Left kidney (tissue), 8 donors: ENCODE measurements at places on chromosomes 1 and 21.
A peak's percentile ranks its signal among the peaks of the same experiment; 100 is the strongest.

GRCh38 chr1:92784021-92784638 lies 778 bp downstream of the EVI5 start:
- peak; percentile 49 for DNase-seq

DNA sequence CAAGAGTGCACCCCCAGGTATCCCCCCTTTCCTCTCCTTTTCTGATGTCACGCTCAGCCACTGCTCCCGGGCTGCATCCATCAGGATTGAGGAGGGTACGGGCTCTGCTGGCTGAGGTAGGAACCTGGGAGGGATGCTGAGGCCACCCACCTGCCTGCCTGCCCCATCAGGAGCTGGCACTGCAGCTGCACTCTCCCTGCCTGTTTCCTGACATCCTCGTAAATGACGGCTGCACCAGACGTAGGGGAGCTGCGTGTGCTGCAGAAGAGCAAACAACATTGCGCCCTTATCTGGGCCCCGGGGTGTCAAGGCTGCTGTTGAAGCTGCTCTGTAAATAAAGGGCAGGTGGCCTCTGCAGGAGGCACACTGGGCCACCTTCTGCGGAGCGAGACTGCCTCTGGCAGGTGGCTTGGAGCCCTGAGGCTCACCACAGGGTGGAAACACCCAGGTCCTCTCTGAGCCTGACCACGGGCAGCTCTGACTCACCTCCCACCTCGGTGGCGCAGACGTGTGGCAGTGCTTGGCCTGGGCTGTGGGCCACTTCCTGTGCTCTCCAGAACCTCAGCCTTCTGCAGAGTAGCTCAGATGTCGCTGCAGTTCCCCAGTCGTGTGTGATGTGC lies 30.9 kb downstream of the SNAP47 start:
- DNase-seq = no peak

DNA sequence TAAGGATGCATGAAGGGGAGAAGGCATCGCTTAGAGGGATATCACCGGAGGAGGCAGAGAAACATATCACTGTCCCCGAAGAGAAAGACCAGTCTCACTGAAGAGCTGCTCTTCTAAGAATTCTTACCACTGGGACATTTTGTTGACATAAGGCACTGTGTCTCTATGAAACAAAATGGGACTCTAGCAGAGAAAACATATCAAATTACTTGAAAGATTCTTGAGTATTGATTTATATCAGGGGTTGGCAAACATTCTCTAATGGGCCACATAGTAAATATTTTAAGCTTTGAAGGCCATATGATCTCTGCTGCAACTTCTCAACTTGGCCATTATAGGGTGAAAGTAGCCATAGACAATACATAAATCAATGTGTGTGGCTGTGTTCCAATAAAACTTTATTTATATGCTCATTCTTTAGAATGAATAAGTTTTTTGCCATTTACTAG lies 41.0 kb upstream of the GREM2 start:
- DNase-seq = peak; percentile 29

GRCh38 chr1:109377698-109378097 lies 20.0 kb downstream of the SORT1 start:
- DNase-seq = no peak

DNA sequence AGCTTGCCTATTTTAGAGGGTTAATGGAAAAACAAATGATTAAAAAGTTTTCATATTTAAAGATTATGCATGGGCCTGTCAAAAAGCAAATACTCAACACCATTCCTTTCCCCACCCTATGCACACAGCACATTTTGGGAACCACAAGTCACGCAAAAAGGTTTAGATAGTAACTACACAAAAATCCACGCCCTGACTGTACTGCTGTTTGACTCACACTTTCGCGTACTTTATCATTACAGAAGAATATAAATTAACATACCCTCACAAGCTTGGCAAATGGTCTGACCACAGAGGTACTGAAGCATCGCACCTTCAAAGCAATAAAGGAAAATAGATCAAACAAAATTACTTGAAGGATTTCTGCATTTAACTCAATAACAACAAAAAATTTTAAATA lies 1.4 kb downstream of the ATP5PO start:
- DNase-seq = no peak

GRCh38 chr1:157137408-157138219 lies 581 bp downstream of the ETV3 start:
- DNase-seq = no peak

GRCh38 chr1:196902344-196902743 lies 14.5 kb downstream of the CFHR4 start:
- no peak for DNase-seq

DNA sequence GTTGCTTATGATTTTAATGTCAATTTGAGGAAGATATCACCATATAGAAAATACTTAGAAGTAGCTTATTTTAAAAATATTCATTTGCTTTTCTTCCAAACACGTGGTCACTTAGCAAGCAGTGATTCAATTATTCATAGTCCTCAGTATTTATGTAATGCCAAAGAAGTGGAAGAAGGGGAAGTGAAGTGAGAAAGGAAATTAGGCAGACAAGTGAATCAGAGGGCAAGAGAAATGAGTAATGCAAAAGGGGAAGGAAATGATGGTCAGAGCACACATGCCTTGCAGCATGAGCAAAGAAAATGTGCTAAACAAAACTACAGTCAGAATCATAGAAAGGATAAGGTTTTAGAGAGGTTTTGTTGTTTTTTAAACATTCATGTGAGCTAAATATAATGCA lies 31.8 kb downstream of the SDCCAG8 start:
- no peak for DNase-seq

- DNase-seq = no peak
Measured at GRCh38 chr1:210647406-210648333, 319.0 kb downstream of the HHAT start.

DNA sequence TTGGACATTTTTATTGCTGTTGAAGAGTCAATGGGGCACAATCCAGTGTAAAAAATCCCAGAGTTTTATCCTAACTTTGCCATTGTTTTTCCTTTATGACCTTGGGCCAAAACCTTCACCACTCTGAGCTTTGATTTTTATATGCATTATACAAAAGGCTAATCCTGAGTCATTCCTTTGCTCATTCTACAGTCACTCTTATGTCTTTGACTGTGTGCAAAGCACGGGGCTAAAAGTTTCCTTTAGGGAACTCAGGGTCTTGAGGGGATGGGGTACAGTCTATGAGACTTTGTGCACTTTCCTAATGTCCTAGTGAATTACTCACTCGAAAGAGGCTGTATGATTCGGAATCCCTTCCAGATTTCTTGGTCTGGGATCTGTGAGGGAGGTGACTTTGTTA lies 543.2 kb upstream of the CAMK1G start:
- no peak for DNase-seq

- DNase-seq = no peak
Measured at GRCh38 chr1:234849832-234850231, 239.9 kb upstream of the IRF2BP2 start.

DNA sequence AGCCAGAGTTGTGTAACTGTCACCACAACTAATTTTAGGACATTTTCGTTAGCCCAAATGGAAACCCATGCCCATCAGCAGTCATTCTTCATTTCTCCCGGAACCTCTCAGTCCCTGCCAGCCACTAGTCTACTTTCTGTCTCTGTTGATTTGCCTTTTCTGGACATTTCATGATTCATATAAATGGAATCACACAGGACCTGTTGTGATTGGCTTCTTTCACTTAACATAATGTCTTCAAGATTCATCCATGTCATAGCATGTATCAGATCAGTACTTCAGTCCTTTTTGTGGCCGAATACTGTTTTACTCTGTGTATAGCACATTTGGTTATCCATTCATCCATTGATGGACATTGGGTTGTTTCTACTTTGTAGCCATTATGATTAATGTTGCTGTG lies 7.1 kb downstream of the SLC66A1 start:
- no peak for DNase-seq

DNA sequence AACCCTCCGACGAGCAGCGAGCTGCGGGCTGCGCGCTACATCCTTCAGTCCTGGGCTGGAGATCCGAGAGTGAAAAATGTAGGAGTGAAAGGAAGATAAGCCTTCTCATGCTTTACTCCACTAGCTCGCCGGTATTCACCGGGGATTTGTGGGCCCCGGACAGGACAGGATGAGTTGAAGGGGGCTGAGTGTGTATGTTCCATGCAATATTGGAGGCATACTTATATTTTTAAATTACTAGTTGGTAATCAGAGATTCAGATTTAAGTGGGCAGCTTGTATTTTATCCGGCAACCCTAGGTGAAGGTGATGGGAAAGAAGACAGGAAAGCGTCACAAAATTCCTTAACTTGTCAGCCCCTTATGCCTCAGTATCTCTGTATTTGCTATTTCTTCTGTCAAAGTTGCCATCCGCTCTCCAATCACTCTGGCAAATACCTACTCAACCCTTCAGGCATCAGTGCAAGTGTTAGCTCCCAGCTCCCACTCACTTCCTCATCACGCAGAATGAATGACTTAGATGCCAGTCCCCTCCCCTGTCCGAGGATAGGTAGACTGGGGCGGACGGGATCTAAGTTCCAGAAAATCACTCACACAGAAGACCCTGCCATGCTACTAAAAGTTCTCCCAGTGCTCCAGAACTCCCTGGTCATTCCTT lies 503 bp upstream of the PIGM start:
- DNase-seq = peak; percentile 8

GRCh38 chr21:7917729-7918128 lies 2603.7 kb upstream of the TPTE start:
- no peak for DNase-seq

DNA sequence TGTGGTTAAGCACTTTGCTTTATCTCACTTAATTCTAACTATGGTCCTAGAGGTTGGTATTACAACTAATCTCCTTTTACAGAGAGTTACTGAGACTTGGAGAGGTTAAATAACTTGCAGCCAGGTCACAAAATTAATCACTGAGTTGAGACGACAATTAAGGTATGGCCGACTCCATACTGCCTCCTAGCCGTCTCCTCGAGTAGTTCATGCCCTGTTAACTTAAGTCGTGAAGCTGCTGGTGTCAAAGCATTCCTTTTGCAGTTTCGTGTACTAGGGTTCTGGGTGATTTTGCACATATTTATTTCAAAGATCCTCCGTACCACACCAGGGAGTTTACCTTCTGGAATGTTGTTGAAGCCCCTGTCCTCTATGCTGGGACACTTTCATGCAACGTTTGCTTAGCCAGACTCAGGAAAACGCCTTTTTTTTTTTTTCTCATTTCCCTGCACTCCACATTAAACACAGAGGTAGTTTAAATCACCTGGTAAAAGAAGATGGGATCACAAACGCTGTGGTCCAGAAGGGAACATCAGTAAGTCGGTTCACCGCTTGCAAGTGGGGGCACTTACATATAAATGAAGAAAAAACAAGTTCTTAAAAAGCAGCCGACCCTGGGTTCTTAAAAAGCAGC lies 570 bp upstream of the NEK7 start:
- DNase-seq = peak; percentile 81

DNA sequence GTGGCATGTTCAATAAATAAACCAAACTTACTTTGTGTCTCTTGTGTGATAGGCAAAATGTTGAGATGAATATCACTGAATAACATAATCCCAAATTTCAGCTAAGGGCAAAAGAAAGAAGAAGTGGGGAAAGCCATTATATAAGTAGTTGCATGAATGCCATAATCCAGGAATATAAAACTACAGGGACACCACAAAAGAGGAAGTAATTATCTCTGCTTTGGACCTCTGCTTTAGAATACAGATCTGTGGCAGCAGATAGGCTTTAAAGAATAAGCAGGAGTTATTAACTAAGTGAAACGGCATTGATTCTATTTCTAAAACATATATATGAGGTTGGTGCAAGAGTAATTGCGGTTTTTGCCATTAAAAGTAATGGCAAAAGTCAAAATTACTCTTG lies 288.5 kb upstream of the SNX7 start:
- no peak for DNase-seq

GRCh38 chr1:54218883-54219687 lies 19.1 kb downstream of the MRPL37 start:
- no peak for DNase-seq

GRCh38 chr21:45041351-45041805 lies 33.0 kb upstream of the ADARB1 start:
- no peak for DNase-seq
